Stimulated activated CD4-positive, alpha-beta T cell treated with anti-CD3 and anti-CD28 coated beads, Interleukin-12 subunit alpha, Interleukin-12 subunit beta, amount 100 ng/mL, for 24 hours (primary cell): ENCODE measurements at places on chromosomes 12 and 14.

GRCh38 chr14:72634691-72635616 is 258.9 kb downstream of the DPF3 start:
- DNase-seq: no peak

GRCh38 chr12:120091371-120092090 is 25.0 kb downstream of the RAB35 start:
- no peak for DNase-seq

- no peak for DNase-seq
Observed at GRCh38 chr14:72633551-72633950, 260.4 kb downstream of the DPF3 start.

DNA sequence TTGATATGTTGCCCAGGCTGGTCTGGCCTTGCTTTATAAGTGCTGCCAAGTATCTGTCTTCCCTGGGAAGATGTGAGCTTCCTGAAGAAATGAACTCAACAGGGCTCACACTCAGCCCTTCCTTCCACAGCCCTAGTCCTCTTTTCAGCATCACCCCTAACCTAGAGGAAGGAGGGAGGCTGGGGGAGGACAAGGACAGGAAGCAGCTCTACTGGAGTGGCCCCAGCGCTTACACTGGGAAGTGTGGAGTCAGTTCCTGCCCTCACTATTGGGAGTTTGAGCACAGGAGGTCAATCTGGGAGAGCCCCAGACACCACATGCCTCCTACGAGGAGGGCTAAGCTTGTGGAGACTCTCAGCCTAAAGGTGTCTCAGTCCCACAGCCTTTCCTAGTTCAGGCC is 16.8 kb downstream of the GALNT6 start:
- no peak for DNase-seq

DNA sequence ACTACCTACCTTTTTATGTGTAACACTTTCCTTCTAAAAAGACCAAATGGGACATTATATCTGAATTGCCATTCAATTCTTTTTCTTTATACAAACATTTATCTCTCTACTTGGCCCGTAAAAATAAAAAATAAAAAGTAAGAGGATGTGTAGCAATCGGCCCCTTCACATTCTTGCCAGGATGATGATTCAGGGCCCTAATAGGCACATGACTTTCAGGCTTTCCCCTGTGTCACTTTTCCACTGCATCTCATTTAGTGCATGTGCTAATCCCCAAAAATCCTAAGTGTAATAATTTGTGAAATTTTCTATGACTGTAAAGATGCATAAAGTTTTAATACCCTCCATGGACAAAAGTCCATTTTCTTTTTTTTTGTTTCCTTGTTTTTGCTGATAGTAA is 23.0 kb upstream of the ATP2B1 start:
- no peak for DNase-seq

- no peak for DNase-seq
Observed at GRCh38 chr12:104414581-104415341, 42.0 kb upstream of the CHST11 start.

DNA sequence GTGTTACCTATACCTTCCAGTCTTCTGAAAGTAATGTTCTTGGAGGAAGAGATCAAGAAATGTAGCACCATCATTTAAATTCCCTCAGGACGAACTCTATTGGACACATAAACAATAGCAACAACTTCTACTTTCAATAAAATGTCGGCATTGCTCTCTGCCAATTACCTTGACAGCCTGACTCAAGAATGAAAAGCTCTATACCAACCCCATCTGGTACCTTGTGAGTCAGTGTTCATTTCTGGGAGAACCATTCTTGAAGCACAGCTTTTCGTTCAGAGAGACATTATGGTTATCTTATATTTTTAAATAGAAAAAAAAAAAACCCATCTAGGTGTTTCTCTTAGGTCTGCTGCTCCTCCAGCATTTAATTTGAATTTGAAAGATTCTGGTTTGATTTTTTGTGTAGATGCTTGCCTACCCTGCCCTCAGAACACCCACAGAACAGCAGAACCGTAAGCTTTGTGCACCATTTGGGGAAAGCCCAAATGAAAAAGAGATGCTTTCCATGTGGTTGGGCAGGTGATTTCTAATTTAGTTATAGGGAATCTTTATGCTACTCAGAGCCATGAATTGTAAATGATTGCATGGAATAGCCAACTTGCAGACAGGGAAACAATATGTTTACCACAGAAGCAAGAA is 156.0 kb downstream of the SAMD4A start:
- DNase-seq: no peak

- DNase-seq: no peak
Observed at GRCh38 chr12:124953689-124954405, 35.1 kb downstream of the DHX37 start.

DNA sequence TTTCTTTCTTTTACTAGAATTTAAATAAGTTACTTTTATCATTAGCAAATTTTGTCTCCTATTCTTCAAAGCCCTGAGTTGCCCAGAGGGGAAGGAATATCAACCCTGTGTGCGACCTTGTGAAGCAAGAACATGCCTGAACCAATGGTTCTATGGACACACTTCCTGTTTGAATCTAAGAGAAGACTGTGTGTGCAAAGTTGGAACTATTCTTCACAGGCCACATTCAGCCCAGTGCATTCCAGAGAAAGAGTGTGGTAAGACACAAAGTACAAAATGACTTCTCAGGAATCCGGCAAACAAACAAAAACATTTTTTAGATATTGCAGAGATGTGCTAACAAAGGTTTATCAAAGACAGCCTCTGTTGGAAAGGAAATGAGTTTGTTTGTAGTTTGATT is 90.8 kb upstream of the PTPRQ start:
- no peak for DNase-seq

- DNase-seq: no peak
Observed at GRCh38 chr12:130920119-130920703, 33.5 kb upstream of the ADGRD1 start.

GRCh38 chr14:68873376-68873775 is 80.5 kb upstream of the ZFP36L1 start:
- DNase-seq: no peak
